CD4-positive, alpha-beta T cell treated with Interleukin-17A for 1 hour (primary cell): ENCODE measurements at places on chromosomes 2 and 18.
A peak's percentile ranks its signal among the peaks of the same experiment; 100 is the strongest.

DNA sequence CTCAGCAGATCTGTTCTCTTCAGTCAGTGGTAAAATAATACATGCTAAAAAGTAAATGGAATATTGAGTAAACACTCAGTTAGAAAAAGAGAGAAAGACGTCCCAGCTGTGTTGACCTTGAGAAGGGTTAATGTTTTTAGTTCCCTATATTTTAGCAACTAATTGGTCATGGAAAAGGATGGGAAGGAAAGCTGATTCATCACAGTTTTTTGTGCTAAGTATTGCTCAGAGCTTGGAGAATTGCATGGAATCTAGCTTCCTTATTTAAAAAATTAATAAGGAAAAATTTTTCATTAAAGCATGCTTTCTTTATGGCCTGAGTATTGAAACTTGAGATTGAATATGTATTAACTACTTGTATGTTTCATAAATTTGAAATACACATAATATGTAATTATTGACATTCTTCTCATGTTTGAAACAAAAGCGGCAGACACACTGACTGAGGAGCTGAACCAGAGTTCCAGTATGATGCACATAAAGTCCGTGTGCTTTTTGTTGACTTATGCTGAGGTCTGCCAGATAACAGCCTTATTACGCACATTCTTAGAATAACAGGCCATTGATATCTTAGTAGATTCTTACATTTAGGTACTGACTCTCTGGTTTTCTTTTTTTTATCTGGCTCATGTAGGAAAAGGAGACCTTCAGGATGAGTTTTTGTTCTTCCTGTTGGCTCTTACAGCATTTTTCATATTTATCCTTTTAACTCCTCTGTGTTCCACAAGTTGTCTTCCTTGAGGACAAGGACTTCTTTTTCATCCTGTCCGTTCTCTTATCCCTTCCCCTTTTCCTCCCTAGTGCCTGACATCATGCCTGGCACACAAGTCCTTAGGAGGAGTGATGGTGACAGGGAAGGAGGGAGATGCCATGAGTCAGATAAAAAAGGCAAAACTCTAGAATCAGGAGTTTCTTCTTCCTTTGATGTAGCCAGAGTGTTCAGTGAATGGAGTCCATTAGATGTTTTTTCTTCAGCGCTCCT is 194.1 kb downstream of the PTPRM start:
- DNase-seq, result no peak

GRCh38 chr2:161613161-161613560 is 11.1 kb upstream of the SLC4A10 start:
- DNase-seq, result no peak

GRCh38 chr18:46506974-46507586 is 149.9 kb downstream of the LOXHD1 start:
- no peak for DNase-seq

- no peak for DNase-seq
These were observed 120.0 kb upstream of the STK17B start for GRCh38 chr2:196291426-196291825.

- no peak for DNase-seq
These were observed 105.7 kb downstream of the PDE1A start for GRCh38 chr2:182321096-182321495.

DNA sequence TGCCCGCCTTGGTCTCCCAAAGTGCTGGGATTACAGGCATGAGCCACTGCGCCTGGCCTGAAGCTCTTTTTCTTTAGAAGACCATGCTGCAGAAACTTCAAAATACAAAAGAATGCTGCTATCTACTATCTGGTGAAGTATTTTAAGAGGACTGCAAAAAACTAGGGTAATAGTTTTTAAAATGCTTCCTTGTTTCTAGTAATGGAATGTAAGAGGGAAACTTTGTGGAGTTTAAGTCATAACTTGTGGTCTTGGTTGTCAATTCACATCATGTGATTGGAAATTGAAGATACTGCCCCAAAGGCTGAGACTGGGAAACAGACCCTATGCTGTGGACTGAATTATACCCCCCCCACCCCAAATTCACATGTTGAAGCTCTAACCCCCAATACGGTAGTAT is 68.3 kb downstream of the B3GNT2 start:
- DNase-seq, result no peak

DNA sequence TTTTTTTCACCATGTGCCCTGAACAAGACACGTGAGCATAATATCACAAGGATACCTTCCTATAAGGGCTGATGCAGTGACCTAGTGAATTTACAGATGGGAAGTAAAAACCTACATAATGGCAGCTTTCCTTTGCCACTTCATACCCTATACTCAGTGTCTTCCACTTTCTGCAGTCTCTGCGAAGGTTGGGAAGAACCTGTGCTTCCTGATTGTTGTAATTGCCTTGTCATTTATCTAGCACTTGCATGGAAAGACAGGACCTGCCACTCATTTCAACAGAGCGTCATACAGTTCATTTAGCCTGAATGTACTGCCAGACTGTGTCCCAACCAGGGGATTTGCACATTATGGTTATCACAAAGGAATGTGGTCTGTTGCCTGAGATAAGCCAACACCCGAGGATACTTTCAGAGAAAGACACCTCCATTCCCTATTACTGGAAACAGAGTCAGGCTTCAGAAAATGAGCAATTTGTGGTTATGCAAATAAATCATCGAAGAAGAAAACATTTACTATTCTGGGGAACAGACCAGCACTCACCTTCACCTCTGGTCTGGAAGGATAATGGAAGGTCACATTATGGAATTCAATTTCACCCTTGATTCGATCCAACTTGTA is 55.0 kb downstream of the ABCB11 start:
- no peak for DNase-seq

GRCh38 chr2:159450180-159450579 is 163.7 kb upstream of the WDSUB1 start:
- DNase-seq, result no peak

- peak; percentile 30 for DNase-seq
These were observed 995 bp downstream of the TMEM127 start for GRCh38 chr2:96264656-96265348.
